ENCODE measurements at places on chromosomes 5 and 9.

GRCh38 chr5:61289241-61289640 is 42.8 kb upstream of the ZSWIM6 start:
- no peak for DNase-seq

DNA sequence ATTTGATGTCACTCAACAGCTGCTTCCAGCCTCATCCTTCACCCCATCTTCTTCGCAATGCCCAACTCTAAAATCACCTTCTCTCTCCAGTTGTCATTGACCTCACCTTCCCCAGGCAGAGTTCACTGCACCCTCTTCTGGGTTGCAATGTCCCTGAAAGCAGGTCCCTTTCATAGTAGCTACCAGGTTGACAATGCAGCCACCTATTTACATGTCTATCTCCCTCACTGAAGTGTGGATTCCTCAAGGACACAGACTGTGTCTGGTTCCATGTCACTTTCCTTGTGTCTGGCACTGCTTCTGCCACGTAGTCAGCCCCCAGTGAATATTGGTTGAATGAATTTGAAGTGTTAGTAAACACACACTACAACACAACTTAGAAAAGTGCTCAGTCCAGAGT is 445.5 kb upstream of the WWC1 start:
- DNase-seq, result no peak

- DNase-seq, result peak; percentile 13
These were observed 13.0 kb downstream of the NEK6 start for GRCh38 chr9:124270504-124271335.

DNA sequence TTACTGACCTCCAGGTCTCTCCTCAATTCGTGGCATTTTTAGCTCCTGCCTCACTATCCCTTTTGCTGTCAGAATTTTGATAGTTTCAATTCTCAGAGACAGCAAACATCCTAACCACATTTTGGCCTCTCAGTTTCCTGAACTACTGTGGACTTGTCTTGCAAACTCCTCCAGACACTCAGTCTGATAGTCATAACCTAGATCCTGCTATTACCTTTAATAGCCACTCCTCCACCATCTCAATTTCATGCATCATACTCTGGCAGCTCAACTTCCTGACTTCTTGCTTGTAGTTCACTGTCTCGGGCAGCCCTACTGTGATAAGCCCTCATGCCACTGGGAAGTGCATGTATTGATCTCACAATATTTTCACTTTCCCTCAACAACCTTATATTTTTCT is 481.8 kb upstream of the CDH18 start:
- no peak for DNase-seq

- no peak for DNase-seq
These were observed 134.7 kb downstream of the SEMA5A start for GRCh38 chr5:9411142-9411541.

DNA sequence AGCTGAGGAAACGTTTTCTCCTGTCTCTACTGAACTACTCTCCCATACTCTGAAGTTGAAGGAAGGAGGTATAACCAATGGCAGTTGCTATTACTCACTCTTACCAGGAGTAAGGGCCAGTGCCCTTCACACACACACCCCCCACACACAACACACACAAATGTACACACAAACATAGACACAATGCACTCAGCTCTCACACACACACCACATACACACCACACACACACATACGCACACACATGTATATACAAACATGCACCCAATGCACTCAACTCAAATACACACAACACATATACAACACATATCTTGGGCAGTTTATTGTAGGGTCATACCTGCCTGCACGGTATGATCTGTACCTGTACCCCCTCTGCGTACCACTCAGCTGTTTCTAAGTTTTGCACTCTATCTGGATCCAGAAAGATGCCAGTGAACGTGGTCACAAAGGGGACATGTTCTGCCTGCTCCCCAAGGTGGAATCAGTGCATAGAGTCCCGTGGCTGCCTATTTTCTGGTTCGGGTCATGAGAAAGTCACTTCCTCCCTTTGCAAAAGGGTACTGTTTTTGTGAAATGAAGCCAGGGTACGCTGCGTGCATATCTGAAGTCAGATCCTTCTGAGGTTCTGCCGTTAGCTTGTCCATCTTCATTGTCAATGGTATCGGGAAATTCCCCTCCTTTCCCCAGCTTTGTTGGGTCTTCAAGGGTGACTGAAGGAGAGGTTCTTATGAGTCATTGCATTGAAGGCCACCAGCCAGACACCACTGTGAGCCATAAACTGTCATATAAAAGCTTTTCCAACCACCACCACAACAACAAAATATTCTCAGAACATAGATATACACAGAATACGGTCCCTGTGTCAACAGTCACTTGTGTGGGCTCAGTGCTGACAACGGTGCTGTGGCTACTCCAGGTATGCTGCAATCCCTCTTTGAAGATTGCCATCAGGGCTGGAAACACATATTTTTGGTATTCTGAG is 131.9 kb downstream of the UGCG start:
- no peak for DNase-seq

GRCh38 chr9:107213080-107213479 is 70.0 kb upstream of the RAD23B start:
- DNase-seq, result no peak

DNA sequence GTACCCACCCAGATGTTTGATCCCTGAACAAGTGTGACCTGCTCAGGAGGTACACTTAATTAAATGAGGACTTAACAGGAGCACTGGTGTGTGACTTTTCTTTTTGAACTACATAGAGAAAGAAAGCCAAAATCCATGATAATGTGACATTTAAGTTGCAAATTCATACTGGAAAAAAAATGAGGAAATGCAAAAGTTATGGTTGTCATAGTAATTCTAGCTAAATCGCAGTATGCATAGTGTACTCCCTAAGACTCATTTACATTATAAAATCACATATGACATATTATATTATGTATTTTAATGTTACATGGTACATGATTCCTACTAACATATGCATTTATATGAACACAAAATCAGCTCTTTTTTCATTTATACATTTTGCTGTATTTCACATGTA is 92.0 kb upstream of the PCSK5 start:
- DNase-seq, result no peak

- no peak for DNase-seq
These were observed 13.9 kb upstream of the ANXA6 start for GRCh38 chr5:151171529-151171928.

GRCh38 chr5:59959330-59959729 is 65.8 kb upstream of the PDE4D start:
- no peak for DNase-seq

DNA sequence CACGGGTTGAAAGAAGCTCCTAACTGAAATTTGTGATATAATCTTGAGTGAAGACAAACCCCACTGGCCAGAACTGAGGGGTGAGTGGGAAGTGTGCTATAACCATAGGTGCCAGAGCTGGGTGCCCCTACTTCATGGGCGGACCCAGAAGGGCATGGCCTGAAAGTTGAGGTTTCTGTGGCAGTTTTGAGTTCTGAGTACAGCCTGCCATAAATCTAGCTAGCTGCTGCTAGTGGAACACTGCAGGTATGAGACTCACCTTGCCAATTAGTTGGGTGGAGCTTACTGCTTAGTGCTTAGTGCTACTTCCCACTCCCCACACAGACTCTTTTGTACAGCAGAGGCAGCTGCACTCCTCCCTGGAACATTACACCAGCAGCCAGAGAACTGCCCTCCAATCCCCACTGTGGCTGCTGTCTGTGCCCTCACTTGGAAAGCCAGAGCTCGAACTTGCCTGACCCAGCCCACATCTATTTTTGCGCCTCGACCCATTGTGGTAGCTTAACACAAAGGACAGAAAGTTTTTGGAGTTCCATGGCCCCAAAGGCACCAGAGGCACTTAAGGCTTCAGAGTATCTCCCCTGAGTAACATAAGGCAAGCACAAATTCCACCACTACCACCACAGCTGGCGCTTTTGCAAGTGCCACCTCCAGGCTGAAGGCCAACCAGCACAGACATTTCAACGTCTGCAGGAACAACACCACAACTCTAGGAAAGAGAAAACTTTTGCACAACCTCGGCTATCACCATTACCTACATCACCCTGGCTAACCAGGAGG is 27.1 kb upstream of the PTGER4 start:
- DNase-seq, result no peak

DNA sequence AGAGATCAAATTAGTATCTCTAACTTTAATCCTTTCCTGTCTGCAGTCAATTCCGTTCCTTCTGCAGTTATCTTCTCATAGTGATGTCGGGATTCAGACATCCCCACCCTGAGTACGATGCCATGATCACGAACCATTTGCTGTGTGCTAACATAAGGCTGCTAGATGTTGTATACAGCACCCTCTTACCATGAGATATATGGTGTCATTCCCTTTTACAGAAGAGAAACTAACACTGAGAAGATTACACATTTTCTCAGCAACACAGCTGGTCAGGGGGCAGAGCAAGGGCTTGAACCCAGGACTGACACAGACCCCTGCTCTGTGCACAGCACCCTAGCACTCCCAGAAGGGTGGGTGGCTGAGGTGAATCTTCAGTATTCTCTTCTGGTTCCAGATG is 46.9 kb upstream of the HSD17B4 start:
- DNase-seq, result no peak

DNA sequence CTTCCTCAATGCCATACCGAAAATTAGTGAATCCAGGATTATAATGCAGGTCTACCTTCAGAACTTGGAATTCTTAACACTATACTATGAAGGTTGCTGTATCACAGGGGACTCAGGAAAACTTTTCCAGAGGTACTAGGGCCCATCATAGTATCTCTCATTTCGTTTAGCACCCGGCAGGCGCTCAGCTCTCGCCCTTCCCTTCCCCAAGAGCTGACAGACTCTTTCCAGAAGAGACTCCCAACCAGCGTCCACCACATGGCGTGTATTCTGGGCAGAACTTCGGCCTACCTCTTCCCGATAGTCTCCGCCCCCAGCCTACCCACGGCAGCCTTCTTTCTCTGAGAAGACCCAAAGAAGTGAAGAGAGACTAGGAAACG is 271 bp downstream of the NOL8 start:
- no peak for DNase-seq

DNA sequence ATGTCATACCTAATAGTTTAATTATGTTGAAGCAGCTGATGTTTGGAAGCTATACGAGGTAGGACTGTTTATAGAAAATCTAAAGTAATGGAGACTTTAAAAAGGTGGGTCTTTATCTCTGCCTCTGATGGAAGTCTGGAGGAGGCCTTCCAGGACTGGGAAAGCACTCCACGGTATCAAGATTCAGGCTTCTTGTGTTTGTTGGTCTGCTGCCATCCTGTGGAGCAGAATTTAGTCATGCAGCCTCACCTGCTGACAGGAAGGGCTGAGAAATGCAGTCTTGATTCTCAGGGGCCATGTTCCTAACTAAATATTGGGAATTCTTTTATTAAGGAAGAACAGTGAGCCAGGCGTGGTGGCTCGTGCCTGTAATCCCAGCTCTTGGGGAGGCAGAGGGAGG is 15.9 kb downstream of the SPDL1 start:
- DNase-seq, result no peak

GRCh38 chr5:120073722-120074121 is 390.4 kb upstream of the PRR16 start:
- no peak for DNase-seq

DNA sequence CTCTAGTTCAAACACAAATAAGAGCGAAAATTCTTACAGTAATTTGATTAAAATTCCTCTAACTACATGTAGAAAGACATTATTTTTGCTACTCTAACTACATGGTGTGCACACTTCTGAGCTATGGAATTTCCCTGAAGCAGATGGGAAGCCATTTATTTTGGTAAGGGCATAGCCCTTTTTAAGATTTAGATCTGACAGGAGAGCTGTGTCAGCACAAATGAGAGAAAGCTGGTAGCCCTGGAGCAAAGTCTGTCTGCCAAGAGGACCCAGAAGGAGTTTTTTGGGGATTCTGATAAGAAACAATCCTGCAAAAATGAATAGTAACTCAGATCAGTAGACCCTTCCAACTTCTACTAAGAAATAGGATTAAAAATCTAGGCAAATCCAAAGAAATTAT is 595.9 kb upstream of the MEF2C start:
- DNase-seq, result no peak

GRCh38 chr9:93123561-93124283 is 10.3 kb downstream of the NINJ1 start:
- DNase-seq, result no peak
